ENCODE measurements at places on chromosomes 13 and 19.

DNA sequence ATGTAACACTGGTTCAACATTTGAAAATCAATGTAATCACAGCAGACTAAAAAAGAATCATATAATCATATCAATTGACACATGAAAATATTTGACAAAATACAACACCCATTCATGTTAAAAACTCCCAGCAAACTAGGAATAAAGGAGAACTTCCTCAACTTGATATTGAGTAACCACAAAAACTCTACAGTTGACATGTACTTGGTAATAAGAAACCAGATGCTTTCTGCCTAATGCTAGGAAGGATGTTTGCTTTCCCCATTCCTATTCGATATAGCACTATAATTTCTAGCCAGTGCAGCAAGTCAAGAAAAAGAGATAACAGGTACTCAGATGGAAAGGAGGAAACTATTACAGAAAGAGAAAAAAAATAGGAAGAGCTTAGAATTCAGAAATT, 26.9 kb downstream of the UFM1 start:
- DNase-seq, result no peak

DNA sequence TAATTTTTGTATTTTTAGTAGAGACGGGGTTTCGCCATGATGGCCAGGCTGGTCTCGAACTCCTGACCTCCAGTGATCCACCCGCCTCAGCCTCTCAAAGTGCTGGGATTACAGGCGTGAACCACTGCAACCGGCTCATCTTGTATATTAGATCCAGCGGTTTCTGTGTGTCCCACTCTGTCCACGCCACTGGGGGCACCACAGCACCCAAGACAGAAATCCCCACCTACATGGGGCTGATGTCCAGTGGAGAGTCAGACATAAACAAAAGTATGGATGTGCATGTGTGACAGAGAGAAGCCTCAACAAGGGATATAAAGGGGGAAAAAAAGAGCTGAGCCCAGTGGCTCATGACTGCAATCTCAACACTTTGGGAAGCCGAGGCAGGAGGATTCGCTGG, 65.8 kb upstream of the ADGRE5 start:
- DNase-seq, result no peak

DNA sequence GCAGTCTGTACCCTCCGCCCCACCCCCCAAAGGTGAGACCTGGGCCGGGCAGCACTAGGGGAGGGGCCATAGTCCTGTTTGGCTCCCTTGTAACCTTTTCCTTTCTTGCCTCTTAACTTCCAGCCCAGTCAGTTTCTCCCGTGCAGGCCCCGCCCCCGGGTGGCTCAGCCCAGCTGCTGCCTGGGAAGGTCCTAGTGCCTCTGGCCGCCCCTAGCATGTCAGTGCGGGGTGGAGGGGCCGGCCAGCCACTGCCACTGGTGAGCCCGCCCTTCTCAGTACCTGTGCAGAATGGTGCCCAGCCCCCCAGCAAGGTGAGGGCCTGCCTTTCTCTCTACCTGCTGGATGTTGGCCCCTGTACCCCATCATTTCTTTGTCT, 10.5 kb upstream of the PRR19 start:
- no peak for DNase-seq

DNA sequence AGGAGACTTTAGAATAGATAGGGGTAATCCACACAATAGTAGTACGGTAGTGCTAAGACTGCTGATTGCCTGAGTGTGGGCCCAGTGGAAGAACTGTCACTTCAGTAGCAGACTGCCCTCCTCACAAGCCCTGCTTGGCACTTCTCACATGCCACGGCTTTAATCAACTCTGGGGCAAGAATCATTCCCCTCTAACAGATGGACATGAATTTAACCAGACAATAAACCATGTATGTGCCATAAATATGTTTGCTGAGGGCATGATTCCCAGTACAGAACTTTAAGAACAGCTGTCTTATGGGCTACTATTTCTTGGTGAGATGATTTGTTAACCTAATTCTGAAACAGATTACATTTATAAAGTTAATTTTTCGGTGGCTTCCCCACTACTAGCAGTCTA, 22.0 kb downstream of the DPY19L3 start:
- DNase-seq, result no peak

DNA sequence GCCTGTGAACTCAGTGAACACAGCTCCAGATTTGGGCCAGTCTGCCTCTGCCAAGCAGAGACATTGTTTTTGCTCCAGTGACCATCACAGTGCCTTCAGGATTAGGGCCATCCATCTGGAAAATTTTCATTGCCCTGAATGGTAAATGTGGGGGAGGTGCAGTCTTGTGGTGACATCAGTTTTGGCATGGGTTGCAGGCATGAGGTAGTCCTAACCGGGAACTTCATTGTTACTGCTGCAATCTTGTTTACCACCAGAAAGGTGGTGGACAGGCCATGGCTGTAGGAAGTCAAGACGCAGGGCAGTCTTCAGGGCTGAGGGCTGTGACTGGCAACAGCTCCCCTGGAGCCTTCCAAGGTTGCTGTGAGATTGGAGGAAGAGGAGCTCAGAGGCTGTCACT, 55.2 kb downstream of the SPATA13 start:
- no peak for DNase-seq

GRCh38 chr13:84446972-84447639, 564.8 kb upstream of the SLITRK1 start:
- DNase-seq, result no peak
